ENCODE measurements at places on chromosomes 2 and 18. TPM values are rescaled to one million over a fixed set of nuclear protein-coding genes. Genes with fewer than 3 reads are reported as not detected.

Gene STON1
- 15.0 TPM for total RNA-seq

Gene BOLL
- not detected for total RNA-seq

Gene TUBB6
- total RNA-seq = 27.7 TPM

Gene ACKR3
- 126 TPM for total RNA-seq

Gene SH2D6
- total RNA-seq = 1.1 TPM

Gene CCDC68
- total RNA-seq = 0.56 TPM

GRCh38 chr2:129813404-129813803 is 166.1 kb upstream of the RAB6C start:
- no peak overlapping the region for H3K27ac ChIP-seq
- H3K27me3 ChIP-seq = no peaks in the 10 kb centered on the region
- DNase-seq = no peak

- no peak for DNase-seq
- no peak overlapping the region for H3K4me3 ChIP-seq
- no peak overlapping the region for H3K27ac ChIP-seq
- no peaks in the 10 kb centered on the region for H3K36me3 ChIP-seq
- no peaks in the 10 kb centered on the region for H3K27me3 ChIP-seq
Measured at GRCh38 chr2:85902496-85902895, 13.7 kb upstream of the ST3GAL5 start.

DNA sequence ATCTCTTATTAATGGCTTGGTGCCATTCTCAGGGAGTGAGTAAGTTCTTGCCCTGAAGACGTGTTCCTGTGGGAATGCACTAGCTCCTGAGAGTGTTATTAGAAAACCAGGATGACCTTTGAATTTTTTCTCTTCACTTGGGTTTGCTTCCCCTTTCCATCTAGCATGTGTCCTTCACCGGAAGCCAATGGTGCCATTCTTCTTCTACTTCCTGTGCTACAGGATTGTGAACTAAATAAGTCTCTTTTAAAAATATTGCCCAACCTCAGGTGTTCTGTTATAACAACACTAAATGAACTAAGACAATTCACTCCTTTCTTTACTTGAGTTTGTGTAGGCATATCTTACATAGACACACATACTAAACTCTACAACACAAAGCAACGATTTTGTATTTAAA is 447.0 kb downstream of the SOX11 start:
- no peak for DNase-seq
- no peaks in the 10 kb centered on the region for H3K27me3 ChIP-seq
- no peaks in the 10 kb centered on the region for H3K36me3 ChIP-seq
- no peak overlapping the region for H3K27ac ChIP-seq

GRCh38 chr2:159160954-159161353 is 125.5 kb downstream of the WDSUB1 start:
- no peaks in the 10 kb centered on the region for H3K4me1 ChIP-seq
- peaks cover 84% of the 10 kb centered on the region for H3K36me3 ChIP-seq
- H3K4me3 ChIP-seq = no peak overlapping the region
- DNase-seq = no peak
- no peaks in the 10 kb centered on the region for H3K27me3 ChIP-seq
- no peak overlapping the region for H3K27ac ChIP-seq

DNA sequence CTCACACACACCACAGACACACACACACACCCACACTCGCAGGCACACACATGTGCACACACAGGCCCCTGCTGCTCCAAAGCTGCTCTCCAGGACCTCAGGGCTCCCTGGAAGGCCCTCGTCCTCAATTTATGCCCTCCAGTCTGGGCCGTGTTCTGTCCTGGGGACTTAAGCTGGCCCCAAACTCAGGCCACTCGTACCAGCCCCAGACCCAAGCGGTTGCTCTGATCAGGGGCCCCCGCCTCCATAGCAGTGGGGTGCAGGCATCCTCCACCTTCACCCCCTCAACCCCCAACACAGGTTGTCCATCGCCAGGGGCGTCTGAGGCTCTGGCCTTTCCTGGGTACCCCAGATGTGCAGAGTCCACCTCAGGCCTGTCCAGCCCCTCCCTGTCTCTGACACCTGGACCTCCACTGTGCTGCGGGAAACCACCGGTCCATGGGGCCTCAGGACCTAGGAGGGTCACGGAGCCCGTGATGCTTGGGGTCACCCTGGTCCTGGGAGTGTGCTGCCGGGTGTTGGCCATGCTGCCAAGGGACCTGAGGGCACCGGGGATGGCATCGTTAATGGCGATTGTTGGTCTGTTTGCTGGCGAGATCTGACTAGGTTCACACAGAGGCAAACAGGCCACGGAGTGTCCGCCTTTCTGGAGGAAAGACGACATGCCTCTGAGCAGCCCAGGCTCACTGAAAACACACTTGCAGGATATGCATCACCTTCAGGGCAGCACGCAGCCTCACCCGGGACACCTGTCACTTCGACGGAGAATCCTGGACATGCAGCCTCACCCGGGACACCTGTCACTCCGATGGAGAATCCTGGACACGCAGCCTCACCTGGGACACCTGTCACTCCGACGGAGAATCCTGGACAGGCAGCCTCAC is 155.6 kb downstream of the NDUFA10 start:
- H3K36me3 ChIP-seq = no peaks in the 10 kb centered on the region
- no peak overlapping the region for H3K4me3 ChIP-seq
- peak; percentile 30 for DNase-seq
- no peak overlapping the region for H3K27ac ChIP-seq
- H3K4me1 ChIP-seq = no peaks in the 10 kb centered on the region
- peaks cover 16% of the 10 kb centered on the region for H3K27me3 ChIP-seq

DNA sequence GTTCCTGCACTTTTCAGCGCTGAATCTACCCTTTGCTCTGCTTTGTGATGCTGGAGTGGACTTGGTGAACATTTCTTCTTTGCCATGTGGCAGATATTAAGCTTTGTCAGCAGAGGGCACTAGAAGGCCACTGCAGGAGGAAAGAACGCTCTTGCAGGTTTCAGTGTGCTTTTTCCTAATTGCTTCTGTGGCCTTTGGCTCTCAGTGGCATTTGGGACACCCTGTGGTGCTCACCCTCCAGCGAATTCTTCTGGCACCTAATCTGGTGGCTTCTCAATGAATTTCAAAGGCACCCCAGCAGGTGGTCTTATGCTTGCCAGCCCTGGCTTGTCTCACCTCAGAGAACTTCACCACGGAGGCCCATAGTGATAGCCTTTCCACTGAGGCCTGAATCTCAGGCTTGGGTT is 146.7 kb downstream of the MYO3B start:
- peaks cover 10% of the 10 kb centered on the region for H3K4me1 ChIP-seq
- peak; percentile 97 for DNase-seq
- H3K27ac ChIP-seq = no peak overlapping the region
- no peaks in the 10 kb centered on the region for H3K36me3 ChIP-seq

DNA sequence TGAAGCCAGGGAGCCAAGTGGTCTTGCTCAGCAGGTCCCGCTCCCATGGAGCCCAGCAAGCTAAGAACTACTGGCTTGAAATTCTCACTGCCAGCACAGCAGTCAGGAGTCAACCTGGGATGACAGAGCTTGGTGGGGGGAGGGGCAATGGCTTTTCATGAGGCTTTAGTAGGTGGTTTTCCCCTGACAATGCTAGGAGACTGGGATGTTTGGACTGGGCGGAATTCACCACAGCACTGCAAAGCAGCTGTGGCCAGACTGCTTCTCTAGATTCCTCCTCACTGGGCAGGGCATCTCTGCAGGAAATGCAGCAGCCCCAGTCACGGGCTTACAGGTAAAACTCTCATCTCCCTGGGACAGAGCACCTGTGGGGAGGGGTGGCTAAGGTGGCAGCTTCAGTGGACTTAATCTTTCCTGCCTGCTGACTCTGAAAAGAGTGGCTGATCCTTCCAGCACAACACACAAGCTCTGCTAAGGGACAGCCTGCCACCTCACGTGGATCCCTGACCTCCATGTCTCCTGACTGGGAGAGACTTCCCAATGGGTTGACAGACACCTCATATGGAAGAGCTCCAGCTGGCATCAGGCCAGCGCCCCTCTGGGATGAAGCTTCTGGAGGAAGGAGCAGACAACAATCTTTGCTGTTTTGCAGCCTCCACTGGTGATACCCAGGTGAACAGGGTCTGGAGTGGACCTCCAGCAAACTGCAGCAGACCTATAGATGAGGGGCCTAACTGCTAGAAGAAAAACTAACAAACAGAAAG is 349.7 kb upstream of the ST6GAL2 start:
- no peaks in the 10 kb centered on the region for H3K36me3 ChIP-seq
- no peak overlapping the region for H3K4me3 ChIP-seq
- H3K4me1 ChIP-seq = no peaks in the 10 kb centered on the region
- H3K27me3 ChIP-seq = no peaks in the 10 kb centered on the region
- peak; percentile 75 for DNase-seq

DNA sequence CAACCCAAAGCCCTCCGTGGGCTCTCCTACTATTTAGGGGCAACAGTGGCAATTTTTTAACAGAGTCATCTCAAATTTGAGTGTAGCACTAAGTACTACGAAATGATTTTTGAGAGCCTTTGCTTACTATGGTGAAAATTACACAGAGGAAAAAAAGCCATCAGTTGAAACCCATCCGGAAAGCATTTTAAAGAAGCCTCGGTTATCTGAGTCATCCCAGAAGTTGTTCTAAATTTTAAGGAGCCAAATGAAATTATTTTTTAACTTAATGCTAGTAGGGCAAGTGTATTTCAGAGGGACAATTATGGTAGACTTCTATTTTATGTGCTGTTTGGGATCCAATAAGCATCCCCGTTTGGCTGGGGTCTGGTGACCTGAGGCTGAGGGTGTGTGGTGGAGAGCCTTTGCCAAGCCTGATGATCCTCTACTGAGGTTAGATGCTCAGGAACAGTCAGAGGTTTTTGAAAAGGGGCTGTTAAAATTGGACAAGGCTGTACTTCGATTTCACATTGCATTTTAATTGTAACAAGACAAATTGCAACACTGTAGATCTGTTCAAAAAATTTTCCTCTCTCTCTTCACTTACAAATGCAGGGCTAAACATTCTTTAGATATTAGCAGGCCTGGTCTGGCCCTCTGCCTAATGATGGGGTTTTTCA is 47.0 kb downstream of the RAPGEF4 start:
- H3K4me1 ChIP-seq = no peaks in the 10 kb centered on the region
- DNase-seq = no peak
- H3K27me3 ChIP-seq = no peaks in the 10 kb centered on the region
- H3K4me3 ChIP-seq = no peak overlapping the region
- peak overlapping the region; percentile 25 for H3K27ac ChIP-seq

GRCh38 chr2:234368861-234369261 is 128.0 kb downstream of the ARL4C start:
- no peaks in the 10 kb centered on the region for H3K27me3 ChIP-seq
- H3K4me1 ChIP-seq = peaks cover 4% of the 10 kb centered on the region
- H3K4me3 ChIP-seq = no peak overlapping the region
- DNase-seq = peak; percentile 73

GRCh38 chr2:115163572-115163971 is 721.1 kb downstream of the DPP10 start:
- H3K4me3 ChIP-seq = peak overlapping the region; percentile 88
- H3K4me1 ChIP-seq = peaks cover 4% of the 10 kb centered on the region
- no peak overlapping the region for H3K27ac ChIP-seq
- H3K36me3 ChIP-seq = no peaks in the 10 kb centered on the region
- H3K27me3 ChIP-seq = peaks cover 15% of the 10 kb centered on the region

- no peak for DNase-seq
- H3K4me1 ChIP-seq = peaks cover 32% of the 10 kb centered on the region
- no peak overlapping the region for H3K4me3 ChIP-seq
- no peaks in the 10 kb centered on the region for H3K27me3 ChIP-seq
- no peaks in the 10 kb centered on the region for H3K36me3 ChIP-seq
- H3K27ac ChIP-seq = no peak overlapping the region
Measured at GRCh38 chr2:216343221-216343980, 28.9 kb downstream of the MARCHF4 start.

- H3K27ac ChIP-seq = no peak overlapping the region
- peaks cover 40% of the 10 kb centered on the region for H3K27me3 ChIP-seq
- H3K4me1 ChIP-seq = no peaks in the 10 kb centered on the region
- no peak overlapping the region for H3K4me3 ChIP-seq
- no peaks in the 10 kb centered on the region for H3K36me3 ChIP-seq
- DNase-seq = no peak
Measured at GRCh38 chr18:77135339-77136075, 2.9 kb upstream of the MBP start.

DNA sequence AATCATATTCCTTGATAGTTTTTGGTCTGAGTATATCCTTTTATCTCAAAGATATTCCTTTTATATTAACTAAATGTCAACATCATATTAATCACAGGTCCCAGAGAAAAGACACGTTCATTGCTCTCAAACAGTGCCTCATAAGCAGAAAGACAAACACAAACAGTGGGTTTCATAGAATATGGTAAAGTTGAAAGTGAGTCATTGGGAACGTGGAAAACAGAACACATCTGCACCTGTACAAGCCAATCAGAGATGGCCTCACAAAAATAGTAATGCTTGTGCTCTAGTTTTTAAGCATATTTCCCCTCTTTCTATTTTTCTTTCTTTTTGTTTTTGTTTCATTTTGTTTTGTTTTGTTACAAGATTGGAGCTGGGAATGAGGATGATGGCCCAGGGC is 328.4 kb upstream of the MAP2 start:
- no peaks in the 10 kb centered on the region for H3K36me3 ChIP-seq
- H3K4me1 ChIP-seq = no peaks in the 10 kb centered on the region
- H3K27ac ChIP-seq = no peak overlapping the region
- H3K4me3 ChIP-seq = no peak overlapping the region
- DNase-seq = no peak
- no peaks in the 10 kb centered on the region for H3K27me3 ChIP-seq

- no peak overlapping the region for H3K4me3 ChIP-seq
- no peak overlapping the region for H3K27ac ChIP-seq
- H3K27me3 ChIP-seq = no peaks in the 10 kb centered on the region
- DNase-seq = no peak
Measured at GRCh38 chr18:10864722-10865121, 284.6 kb downstream of the PIEZO2 start.

GRCh38 chr2:48034295-48034694 is 128.0 kb upstream of the FBXO11 start:
- no peak overlapping the region for H3K27ac ChIP-seq
- DNase-seq = no peak
- no peaks in the 10 kb centered on the region for H3K36me3 ChIP-seq
- no peak overlapping the region for H3K4me3 ChIP-seq
- no peaks in the 10 kb centered on the region for H3K27me3 ChIP-seq
- no peaks in the 10 kb centered on the region for H3K4me1 ChIP-seq

- H3K27ac ChIP-seq = no peak overlapping the region
- no peak overlapping the region for H3K4me3 ChIP-seq
- no peaks in the 10 kb centered on the region for H3K36me3 ChIP-seq
- H3K27me3 ChIP-seq = no peaks in the 10 kb centered on the region
- peaks cover 9% of the 10 kb centered on the region for H3K4me1 ChIP-seq
Measured at GRCh38 chr2:45121236-45121927, 112.1 kb upstream of the SIX2 start.

DNA sequence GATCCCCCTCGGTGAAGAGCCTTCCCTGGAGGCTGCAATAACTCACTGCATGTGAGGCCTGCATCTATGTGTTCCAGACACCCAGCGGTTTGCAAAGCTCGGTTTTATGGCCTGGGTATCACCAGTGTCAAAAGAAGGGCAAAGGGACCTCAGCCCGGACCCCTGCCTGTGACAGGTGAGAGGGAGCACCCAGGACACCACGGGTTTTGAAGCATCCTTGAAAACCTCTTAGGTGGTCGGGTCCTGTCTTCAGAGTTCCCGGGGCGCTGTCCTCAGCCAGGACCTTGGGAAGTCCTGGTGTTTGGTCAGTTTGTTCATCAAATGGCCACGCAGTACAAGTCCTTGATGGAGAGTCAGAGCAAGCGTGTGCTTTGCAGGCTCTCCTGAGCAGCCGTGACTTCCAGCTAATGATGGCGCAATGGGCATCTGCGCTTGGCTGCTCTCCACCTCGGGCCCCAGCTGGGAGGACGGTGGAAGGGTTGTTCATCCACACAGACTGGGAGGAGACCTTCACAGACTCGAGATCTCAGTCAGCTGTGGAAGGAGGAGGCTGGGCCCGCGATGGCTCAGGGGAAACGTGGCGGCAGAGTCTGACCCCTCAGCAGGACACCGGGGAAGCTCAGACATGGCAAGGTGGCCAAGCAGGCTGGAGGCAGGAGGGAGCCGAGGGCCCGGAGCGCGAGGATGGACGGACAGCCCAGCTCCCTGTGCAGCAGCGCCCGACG is 113.1 kb upstream of the GPC1 start:
- no peak overlapping the region for H3K4me3 ChIP-seq
- DNase-seq = peak; percentile 31
- no peaks in the 10 kb centered on the region for H3K27me3 ChIP-seq
- H3K36me3 ChIP-seq = no peaks in the 10 kb centered on the region

All from endodermal cell (in vitro differentiated cells).